ENCODE measurements at places on chromosomes 11 and 22.

- no peak for DNase-seq
Measured at GRCh38 chr11:102559839-102560238, 29.3 kb upstream of the MMP7 start.

GRCh38 chr11:29984544-29984943 lies 32.3 kb downstream of the KCNA4 start:
- no peak for DNase-seq

- DNase-seq = peak; percentile 55
Measured at GRCh38 chr11:64268893-64269539, 15.4 kb downstream of the BAD start.

- DNase-seq = no peak
Measured at GRCh38 chr22:17479135-17479534, 84.2 kb upstream of the SLC25A18 start.

DNA sequence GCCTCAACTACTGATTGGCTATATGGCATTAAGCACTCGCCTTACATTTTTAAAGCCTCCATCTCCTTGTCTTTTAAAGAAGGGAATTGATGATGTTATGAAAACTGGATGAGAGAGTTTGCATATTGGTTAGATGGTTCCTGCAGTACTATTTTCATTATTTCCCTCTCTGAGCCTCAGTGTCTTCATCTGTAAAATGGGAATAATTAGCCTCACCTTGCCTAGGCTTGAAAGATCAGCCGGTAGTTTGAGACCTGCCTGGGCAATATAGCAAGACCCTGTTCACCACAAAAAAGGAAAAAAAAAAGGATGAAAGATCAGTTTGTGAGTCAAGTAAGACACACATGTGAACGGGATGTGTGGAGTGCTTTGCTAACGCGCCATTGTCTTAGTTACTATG lies 35.0 kb upstream of the SLC35C1 start:
- DNase-seq = no peak

DNA sequence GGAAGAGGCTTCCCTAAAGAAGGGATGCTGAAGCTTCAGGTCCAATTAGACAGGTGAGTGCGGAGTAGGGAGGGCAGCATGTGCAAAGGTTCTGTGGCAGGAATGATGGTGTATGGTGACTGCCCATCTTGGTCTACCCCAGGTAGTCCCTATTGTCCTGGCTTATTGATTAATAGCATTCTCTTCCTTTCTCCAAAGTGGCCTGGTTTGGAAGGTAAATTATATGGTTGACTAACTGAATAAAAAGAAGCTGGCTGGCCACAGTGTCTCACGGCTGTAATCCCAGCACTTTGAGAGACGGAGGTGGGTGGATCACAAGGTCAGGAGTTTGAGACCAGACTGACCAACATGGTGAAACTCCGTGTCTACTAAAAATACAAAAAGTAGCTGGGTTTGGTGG lies 230.5 kb downstream of the MIAT start:
- no peak for DNase-seq

- DNase-seq = no peak
Measured at GRCh38 chr11:123799438-123799837, 6.7 kb downstream of the OR6M1 start.

GRCh38 chr11:17637901-17638300 lies 81.5 kb upstream of the MYOD1 start:
- no peak for DNase-seq

All from foreskin fibroblast (primary cell).